HT-29 (cell line): ENCODE measurements at places on chromosomes 6 and 20.

GRCh38 chr6:79305020-79305419 lies 70.5 kb upstream of the HMGN3 start:
- no peak for DNase-seq

DNA sequence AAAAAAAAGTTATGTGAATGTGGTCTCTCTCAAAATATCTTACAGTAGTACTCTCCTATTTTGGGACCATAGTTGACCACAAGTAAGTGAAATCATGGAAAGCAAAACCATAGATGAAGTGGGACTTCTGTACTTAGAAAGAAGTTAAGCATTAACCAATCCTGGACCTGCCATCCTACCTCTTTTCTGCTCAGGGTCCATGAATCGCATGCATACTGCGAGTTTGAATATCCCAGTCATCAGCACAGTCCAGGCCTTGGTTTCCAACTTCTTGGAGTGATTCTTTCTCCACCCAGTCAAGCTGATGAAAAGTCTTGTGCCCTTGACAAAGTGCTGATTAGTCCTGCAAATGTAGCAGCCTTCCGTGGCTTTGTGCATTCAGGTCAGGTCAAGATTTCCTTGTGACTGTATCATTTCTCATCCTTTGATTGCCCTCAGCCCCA lies 46.0 kb downstream of the RNF217 start:
- no peak for DNase-seq

DNA sequence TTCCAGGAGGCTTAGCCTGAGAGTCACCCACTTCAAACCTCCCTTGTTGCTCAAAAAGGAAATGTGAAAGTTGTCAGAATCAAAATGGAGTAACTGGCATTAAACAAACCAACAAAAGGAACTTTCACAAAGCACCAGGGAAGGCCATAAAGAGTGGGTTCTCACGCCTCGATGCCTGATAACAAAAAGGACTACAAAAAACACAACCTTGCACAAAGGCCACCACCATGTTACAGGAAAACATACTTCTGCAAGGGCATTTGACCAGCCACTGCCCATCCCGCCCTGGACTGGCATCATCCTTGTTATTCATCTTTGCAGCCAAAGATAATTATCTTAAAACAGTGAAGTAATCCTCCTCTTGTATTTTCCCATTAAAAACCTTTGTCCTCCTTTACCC lies 34.8 kb downstream of the RNASET2 start:
- DNase-seq: no peak

GRCh38 chr6:129544892-129545612 lies 164.9 kb downstream of the ARHGAP18 start:
- no peak for DNase-seq

DNA sequence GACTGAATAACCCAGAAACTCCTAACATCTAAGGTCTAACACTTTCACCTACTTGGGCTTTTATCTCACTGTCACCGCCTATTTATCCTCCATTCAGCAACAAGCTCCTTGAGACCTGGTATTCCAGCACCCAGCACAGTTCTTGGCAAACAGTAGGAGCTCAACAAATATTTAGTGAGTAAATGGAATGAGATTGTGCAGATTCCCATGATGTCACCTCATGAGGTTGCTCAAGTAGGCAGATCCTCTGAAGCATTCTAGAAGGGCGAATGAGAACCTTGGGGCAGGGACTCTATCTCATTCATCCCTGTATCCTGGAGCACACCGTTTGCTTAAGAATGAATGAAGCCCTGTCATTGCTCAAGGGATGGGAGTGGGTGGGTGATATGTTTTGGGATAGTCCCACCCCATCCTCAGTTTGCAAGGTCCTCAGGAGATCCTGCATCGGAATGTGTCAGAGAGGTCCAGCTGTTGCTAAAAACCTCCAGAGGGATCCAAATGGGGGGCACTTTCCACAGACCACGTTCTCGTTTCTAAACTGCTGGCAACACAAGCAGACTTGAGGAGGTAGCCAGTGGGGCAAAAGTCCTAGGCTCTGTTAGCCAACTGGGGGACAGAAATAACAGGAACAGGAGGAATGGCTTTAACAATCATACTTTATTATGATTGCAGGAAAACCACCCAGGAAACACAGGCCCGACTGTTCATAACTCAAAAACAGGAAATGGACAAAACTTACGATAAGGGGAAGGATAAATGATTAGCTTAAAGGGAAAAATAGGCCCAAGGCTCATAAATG lies 42.0 kb downstream of the EDN1 start:
- peak; percentile 96 for DNase-seq

- DNase-seq: peak; percentile 64
Observed at GRCh38 chr6:25280344-25281074, 1.3 kb downstream of the CARMIL1 start.

- no peak for DNase-seq
Observed at GRCh38 chr20:32479012-32479411, 106.1 kb downstream of the NOL4L start.

- peak; percentile 80 for DNase-seq
Observed at GRCh38 chr20:37627060-37627766, 66.6 kb upstream of the CTNNBL1 start.

DNA sequence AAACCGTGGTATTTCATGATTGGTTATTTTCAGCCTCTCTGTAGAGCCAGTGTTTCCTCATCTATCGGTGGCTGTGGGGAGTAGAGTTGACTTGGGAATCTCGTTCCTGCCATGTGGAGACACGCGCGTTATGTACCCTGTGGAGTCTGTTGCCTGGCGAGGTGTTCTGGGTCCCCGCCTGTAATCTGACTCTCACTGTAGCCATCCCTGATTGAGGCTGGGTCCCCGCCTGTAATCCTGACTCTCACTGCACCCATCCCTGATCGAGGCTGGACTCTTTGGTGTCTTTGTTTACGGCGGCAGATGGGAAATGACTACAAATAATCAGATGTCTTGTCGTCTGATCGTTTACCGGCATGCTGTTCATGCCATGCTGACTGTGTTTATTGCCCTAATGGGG lies 153.9 kb downstream of the DTNBP1 start:
- no peak for DNase-seq

DNA sequence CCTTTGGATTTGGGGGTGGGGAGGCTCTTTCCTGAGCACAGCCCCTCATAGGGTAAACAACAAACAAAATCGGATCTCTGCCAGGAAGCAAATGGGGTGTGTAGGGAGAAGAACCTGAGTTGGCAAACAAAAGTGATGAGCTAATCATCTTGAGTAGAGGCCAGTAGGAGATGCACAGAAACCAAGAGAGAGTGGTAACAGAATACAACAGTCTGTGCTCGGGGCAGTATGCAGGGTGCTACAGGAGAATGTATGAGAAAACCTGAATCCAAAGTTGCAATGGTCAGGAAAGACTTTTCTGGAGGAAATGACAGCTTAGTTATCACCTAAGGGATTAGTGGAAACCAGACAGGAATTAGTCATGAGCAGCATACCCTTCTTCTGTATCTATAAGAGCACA lies 177.8 kb downstream of the CDKAL1 start:
- DNase-seq: peak; percentile 15

- no peak for DNase-seq
Observed at GRCh38 chr6:42440027-42440426, 11.7 kb downstream of the TRERF1 start.

- no peak for DNase-seq
Observed at GRCh38 chr6:116386581-116387299, 16.0 kb downstream of the DSE start.

DNA sequence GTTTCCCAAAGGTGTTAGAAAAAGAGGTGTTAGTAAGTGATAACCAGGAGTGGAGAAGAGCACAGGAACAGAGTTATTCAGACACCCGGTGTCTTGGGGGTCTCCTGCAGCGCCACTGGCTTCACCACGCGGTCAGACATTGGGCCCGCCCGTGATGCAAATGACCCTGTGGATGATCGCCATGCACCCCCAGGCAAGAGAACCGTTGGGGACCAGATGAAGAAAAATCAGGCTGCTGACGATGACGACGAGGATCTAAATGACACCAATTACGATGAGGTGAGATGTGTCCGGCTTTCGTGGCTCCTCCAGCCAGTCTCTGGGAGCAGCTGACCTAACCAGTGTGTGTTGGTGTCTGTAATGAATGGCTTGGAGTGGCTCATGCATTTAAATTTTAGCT lies 2.0 kb downstream of the PRPF6 start:
- no peak for DNase-seq

DNA sequence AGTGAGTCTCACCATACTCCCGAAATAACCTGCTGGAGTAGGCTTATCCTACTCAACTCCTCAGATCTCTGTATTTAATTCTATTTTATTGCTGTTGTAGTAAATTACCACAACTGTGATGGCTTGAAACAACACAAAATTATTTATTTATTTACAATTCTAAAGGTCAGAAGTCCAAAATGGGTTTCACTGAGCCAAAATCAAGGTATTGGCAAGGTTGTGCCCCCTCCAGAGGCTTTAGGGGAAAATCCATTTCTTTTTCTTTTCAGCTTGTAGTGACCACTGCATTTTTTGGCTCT lies 869 bp upstream of the SLC17A2 start:
- DNase-seq: no peak

DNA sequence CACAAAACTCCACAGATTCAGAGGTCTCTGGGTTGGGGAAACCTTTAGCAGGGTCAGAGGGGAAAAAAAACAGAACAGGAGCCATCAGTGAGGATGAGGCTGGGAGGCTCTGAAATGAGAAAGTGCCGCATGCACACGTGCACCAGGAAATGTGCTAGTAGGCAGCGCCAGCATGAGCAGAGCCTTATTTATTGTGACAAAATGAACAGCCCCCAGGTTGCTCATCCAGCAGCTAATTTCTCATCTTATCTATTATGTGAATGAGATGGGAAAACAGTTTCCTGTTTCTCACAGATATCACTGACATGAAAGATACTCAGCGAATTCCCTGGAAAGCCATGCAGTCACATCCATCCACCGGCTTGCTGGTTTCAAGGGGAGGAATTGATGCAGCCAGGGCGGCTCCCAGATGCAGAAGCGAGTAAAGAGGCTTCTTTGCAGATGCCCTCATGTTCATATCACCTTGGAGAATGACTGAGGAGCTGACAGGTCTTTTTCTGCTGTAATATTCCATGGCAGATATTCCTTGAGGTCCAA lies 176.1 kb downstream of the MBOAT1 start:
- DNase-seq: no peak

DNA sequence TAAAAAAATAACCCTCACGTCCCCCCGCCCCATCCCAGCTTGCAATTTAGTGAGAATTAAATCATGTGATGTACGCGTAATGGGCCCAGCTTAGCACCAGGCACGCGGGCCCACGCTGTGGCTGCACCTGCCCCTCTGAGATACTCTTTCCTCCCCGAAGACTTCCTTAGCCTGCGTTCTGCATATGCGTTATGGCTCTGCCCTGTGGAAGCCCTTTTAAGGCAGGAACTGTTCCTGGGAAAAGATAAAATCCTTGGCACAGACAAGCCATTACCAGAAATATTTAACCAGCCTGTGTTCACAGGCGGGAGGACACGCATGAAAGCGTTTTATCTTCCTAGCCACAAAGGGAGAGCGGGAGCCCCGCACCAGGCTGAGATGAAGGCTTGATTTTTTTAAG lies 311.0 kb downstream of the LRFN2 start:
- DNase-seq: no peak

GRCh38 chr20:48638546-48638945 lies 189.3 kb downstream of the PREX1 start:
- peak; percentile 26 for DNase-seq

DNA sequence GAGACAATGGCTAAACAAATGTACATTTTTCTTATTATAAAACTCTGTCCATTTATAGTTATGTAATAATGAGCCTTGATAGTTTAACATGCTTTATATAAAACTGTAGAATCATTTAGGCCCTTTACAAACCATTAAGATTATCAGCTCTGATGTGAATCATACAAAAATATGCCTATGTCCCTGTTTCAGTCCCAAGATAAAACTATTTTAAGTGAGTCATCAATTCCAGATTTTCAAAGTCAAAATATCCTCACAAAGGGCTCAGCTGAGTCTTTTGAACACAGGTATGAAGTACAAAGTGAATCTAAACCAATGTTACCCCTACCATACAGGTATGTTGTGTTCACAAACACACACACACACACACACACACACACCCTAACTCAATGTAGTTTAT lies 88.0 kb downstream of the PTPRK start:
- DNase-seq: no peak

- no peak for DNase-seq
Observed at GRCh38 chr20:7723284-7723683, 217.0 kb downstream of the HAO1 start.

DNA sequence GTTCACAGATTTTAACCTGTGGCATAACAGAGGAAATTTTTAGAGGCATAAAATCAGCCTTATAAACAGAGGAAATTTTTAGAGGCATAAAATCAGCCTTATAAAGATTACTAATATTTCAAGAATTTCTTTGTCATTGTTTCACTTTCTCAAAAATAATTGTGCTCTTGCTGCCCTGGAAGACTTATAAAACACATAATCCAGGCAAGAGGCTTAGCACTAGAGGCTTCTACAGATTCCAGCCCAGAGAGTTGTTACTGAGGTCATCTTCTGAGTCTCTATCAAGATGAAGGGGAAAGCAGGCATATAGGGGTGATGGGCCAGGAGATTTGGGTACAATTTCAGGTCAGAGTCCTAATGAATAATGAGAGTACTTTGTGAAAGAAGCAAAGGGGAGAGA lies 85.7 kb downstream of the RFPL4B start:
- no peak for DNase-seq

DNA sequence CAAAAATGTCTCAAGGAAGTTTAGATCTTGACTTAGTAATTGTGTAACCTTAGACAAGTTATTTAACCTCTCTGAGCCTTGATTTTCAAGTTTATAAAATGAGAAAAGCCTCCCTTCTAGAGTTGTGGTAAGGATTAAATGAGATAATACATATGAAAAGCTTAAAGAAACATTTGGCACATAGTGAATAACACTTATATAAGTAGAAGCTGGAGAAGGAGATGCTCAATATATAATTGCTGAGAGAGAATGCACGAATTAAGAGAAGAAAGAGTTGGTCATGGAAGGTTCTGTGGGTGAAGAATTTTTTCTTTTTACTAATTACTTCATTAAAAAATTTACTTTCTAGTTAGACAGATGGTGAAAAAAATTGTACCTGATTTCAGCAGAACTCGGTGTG lies 5.3 kb downstream of the ACSS2 start:
- DNase-seq: no peak

GRCh38 chr6:20463396-20463795 lies 61.7 kb downstream of the E2F3 start:
- no peak for DNase-seq

GRCh38 chr6:165447141-165447540 lies 137.7 kb upstream of the C6orf118 start:
- no peak for DNase-seq
